ENCODE measurements at places on chromosomes 12 and 14.

- no peak for DNase-seq
Measured at GRCh38 chr12:28223025-28223554, 32.8 kb downstream of the CCDC91 start.

DNA sequence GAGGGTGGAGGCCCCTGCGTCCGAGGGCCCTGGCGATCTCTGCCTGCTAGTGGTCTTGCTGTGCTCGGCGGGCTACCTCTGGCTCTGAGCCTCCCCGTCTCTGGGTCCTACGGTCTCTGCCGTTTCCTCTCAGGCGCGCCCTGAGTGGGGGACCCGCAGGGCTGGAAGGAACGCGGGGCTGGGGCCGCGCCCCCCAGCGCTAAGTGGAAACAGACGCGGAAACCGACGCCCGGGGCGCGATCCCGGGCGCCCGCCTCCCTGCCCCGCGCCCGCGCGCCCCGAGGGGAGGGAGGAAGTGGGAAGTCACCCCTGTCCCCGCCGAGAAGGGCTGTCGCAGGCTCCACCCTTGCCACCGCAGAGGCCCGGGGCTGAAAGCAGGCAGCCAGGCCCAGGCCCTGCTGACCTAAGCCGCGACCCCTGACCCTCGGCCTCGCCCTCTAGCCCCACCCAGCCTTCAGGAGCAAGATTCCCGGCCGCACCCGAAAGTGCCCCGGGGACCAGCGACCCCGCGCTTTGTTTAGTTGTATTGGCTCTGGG, 831 bp downstream of the CRIP1 start:
- no peak for DNase-seq

- no peak for DNase-seq
Measured at GRCh38 chr12:27906127-27906500, 66.4 kb downstream of the PTHLH start.

- no peak for DNase-seq
Measured at GRCh38 chr14:31000629-31001338, 24.7 kb upstream of the AP4S1 start.

- DNase-seq: peak; percentile 40
Measured at GRCh38 chr14:71693381-71693780, 238.8 kb upstream of the RGS6 start.

Data from HCEC 1CT (cell line).